Activated T-cell treated with anti-CD3 and anti-CD28 coated beads, Interleukin-2, amount 50 U/mL, for 72 hours (primary cell): ENCODE measurements at places on chromosomes 4 and X. TPM values are rescaled to one million over a fixed set of nuclear protein-coding genes. Genes with fewer than 3 reads are reported as not detected.

- DNase-seq, result no peak
- no peaks in the 10 kb centered on the region for H3K36me3 ChIP-seq
- peaks cover 12% of the 10 kb centered on the region for H3K4me1 ChIP-seq
- no peak overlapping the region for H3K27ac ChIP-seq
- no peak overlapping the region for H3K4me3 ChIP-seq
Observed at GRCh38 chr4:119623025-119623424, 5.6 kb downstream of the PDE5A start.

- H3K27me3 ChIP-seq, result no peaks in the 10 kb centered on the region
- H3K27ac ChIP-seq, result no peak overlapping the region
- no peak overlapping the region for H3K4me3 ChIP-seq
- peaks cover 5% of the 10 kb centered on the region for H3K36me3 ChIP-seq
- no peak for DNase-seq
Observed at GRCh38 chrX:44536198-44536597, 6.5 kb downstream of the FUNDC1 start.

- no peaks in the 10 kb centered on the region for H3K36me3 ChIP-seq
- DNase-seq, result no peak
- no peaks in the 10 kb centered on the region for H3K4me1 ChIP-seq
- H3K27ac ChIP-seq, result no peak overlapping the region
- H3K4me3 ChIP-seq, result no peak overlapping the region
Observed at GRCh38 chr4:82240410-82240809, 133.4 kb downstream of the HNRNPD start.

- H3K36me3 ChIP-seq, result no peaks in the 10 kb centered on the region
- H3K27ac ChIP-seq, result no peak overlapping the region
- no peaks in the 10 kb centered on the region for H3K27me3 ChIP-seq
- H3K4me3 ChIP-seq, result no peak overlapping the region
- no peaks in the 10 kb centered on the region for H3K4me1 ChIP-seq
Observed at GRCh38 chr4:123359449-123360315, 36.9 kb upstream of the SPRY1 start.

GRCh38 chrX:110276778-110277177, 41.1 kb downstream of the AMMECR1 start:
- no peak overlapping the region for H3K4me3 ChIP-seq
- peaks cover 20% of the 10 kb centered on the region for H3K27me3 ChIP-seq

- H3K27ac ChIP-seq, result no peak overlapping the region
- peaks cover 10% of the 10 kb centered on the region for H3K27me3 ChIP-seq
- no peak overlapping the region for H3K4me3 ChIP-seq
- DNase-seq, result no peak
Observed at GRCh38 chr4:40596522-40596921, 33.1 kb downstream of the RBM47 start.

- peaks cover 59% of the 10 kb centered on the region for H3K27me3 ChIP-seq
- no peaks in the 10 kb centered on the region for H3K4me1 ChIP-seq
- no peaks in the 10 kb centered on the region for H3K36me3 ChIP-seq
- no peak overlapping the region for H3K27ac ChIP-seq
Observed at GRCh38 chrX:69493193-69493592, 10.9 kb upstream of the NALF2 start.

DNA sequence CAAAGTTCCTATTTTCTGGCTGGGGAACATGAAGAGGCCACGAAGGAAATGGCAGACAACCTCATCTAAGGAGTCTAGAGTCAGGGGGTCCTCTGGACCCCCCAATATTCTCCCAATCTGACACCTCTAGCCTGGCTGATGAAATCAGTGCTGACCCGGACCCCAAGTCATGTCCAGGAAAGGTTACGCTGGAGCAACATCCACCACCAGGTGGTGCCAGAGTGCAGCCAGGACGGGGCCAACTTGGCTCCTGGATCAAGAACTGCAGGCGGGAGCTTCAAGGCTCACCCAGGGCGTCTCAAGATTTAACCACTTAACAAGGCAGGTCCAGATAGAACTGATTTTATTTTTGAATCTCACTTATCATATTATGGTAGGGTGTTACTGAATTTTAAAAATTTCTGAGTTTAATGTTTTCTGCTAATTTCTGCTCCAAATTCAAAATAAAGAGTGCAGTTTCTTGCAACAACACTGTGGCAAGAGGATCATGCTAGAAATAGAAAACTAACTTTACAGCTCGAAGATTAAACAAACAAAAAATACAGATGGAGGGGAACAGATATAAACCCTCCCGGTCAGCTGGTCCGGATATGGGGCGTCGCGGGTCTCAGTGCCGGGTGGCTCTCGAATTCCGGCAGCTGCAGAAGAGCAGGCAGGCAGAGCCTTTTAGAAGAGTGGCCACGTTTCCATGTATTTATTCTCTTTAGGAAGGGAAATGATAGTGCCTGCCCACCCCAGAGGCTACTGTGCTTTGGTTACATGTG, 135.5 kb downstream of the AFAP1 start:
- DNase-seq, result peak; percentile 90
- H3K27ac ChIP-seq, result peak overlapping the region; percentile 55
- peaks cover 12% of the 10 kb centered on the region for H3K4me1 ChIP-seq
- peaks cover 5% of the 10 kb centered on the region for H3K27me3 ChIP-seq
- no peak overlapping the region for H3K4me3 ChIP-seq
- peaks cover 10% of the 10 kb centered on the region for H3K36me3 ChIP-seq

- H3K27ac ChIP-seq, result no peak overlapping the region
- no peak overlapping the region for H3K4me3 ChIP-seq
- H3K36me3 ChIP-seq, result no peaks in the 10 kb centered on the region
- no peak for DNase-seq
Observed at GRCh38 chrX:143095321-143095720, 69.6 kb downstream of the SPANXN4 start.

DNA sequence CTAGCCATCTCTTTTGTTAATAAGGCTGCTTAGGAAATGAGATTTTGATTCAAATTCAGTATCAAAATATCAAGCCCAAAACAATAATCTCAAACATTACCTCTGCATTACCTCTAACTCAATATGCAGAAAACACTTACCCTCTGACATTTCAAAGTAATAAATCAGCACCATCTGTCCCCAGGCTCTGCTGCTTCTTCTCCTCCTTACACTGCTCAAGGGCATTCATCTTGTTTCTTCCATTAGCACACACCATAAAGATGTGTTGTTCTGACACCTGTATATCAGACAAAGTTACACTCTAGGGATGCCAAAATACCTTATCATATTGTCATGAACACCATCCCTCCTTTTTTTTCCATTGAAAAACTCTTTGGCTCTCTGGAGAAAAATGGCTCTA, 1630.3 kb downstream of the RPA4 start:
- no peak overlapping the region for H3K27ac ChIP-seq
- no peaks in the 10 kb centered on the region for H3K4me1 ChIP-seq
- peaks cover 4% of the 10 kb centered on the region for H3K27me3 ChIP-seq
- no peaks in the 10 kb centered on the region for H3K36me3 ChIP-seq
- DNase-seq, result no peak
- H3K4me3 ChIP-seq, result no peak overlapping the region

DNA sequence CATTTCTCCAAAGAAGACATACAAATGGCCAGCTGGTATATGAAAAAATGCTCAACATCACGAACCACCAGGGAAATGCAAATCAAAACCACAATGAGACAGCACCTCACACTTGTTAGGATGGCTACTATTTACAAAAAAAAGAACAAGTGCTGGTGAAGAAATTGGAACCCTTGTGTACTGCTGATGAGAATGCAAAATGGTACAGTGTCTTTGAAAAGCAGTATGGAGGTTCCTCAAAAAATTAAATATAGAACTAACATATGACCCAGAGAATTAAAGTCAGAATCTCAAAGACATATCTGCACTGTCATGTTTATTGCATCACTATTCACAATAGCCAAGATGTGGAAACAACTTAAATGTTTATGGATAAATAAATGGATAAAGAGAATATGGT, 20.9 kb downstream of the PAGE4 start:
- no peak for DNase-seq
- peaks cover 39% of the 10 kb centered on the region for H3K27me3 ChIP-seq
- H3K36me3 ChIP-seq, result no peaks in the 10 kb centered on the region
- H3K4me3 ChIP-seq, result no peak overlapping the region

GRCh38 chr4:68287704-68288392, 42.4 kb upstream of the TMPRSS11B start:
- H3K4me3 ChIP-seq, result no peak overlapping the region
- DNase-seq, result no peak
- no peak overlapping the region for H3K27ac ChIP-seq
- peaks cover 8% of the 10 kb centered on the region for H3K27me3 ChIP-seq
- H3K4me1 ChIP-seq, result no peaks in the 10 kb centered on the region
- no peaks in the 10 kb centered on the region for H3K36me3 ChIP-seq

DNA sequence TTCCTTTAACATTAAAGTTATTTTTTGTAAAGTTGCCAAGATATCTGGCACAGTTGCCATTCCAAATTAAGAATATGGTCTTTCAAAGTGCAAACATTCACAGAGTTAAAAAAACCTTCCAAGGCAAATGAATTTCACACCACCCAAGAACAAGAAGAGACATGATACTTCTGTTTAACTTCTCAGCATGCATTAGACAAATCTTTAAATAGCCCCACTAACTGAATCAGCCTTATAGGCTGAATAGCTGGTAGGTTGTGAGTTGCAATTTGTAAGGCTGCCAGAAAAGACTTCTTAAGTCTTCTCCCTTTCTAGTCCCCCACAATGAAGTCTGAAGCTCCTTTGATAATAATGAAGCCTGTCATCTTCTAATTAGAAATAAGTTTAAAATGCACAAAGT, 95.6 kb downstream of the MAPK10 start:
- H3K36me3 ChIP-seq, result no peaks in the 10 kb centered on the region
- no peak for DNase-seq
- no peaks in the 10 kb centered on the region for H3K4me1 ChIP-seq
- H3K4me3 ChIP-seq, result no peak overlapping the region

GRCh38 chrX:28585767-28586166, 1.5 kb upstream of the IL1RAPL1 start:
- H3K27ac ChIP-seq, result no peak overlapping the region
- no peaks in the 10 kb centered on the region for H3K36me3 ChIP-seq
- H3K27me3 ChIP-seq, result peaks cover 17% of the 10 kb centered on the region
- no peak for DNase-seq
- H3K4me3 ChIP-seq, result no peak overlapping the region

GRCh38 chrX:39845233-39845632, 252.5 kb downstream of the BCOR start:
- H3K27ac ChIP-seq, result no peak overlapping the region
- peaks cover 5% of the 10 kb centered on the region for H3K36me3 ChIP-seq
- peaks cover 3% of the 10 kb centered on the region for H3K4me1 ChIP-seq
- no peak for DNase-seq
- no peak overlapping the region for H3K4me3 ChIP-seq

GRCh38 chrX:54180403-54180802, 2.7 kb downstream of the FAM120C start:
- no peak for DNase-seq
- H3K36me3 ChIP-seq, result peaks cover 11% of the 10 kb centered on the region
- H3K27me3 ChIP-seq, result peaks cover 11% of the 10 kb centered on the region
- H3K27ac ChIP-seq, result peak overlapping the region; percentile 85
- peaks cover 53% of the 10 kb centered on the region for H3K4me1 ChIP-seq
- peak overlapping the region; percentile 88 for H3K4me3 ChIP-seq

DNA sequence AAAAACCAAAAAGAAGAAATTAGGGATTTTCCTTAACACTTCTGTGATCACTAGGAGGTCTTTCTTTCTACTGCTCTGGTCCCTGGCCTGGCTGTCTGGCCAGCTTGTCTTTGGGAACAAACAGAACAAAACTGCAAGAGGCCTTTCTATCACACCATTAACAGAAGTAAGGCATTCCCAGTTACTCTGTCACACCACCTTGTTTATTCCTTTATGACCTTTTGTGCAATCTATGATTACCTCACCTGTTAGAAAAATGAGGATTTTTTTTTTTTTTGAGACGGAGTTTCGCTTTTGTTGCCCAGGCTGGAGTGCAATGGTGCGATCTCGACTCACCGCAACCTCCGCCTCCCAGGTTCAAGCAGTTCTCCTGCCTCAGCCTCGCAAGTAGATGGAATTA, 3.0 kb downstream of the METAP1 start:
- H3K4me3 ChIP-seq, result no peak overlapping the region
- no peaks in the 10 kb centered on the region for H3K27me3 ChIP-seq
- no peak for DNase-seq
- no peak overlapping the region for H3K27ac ChIP-seq
- H3K4me1 ChIP-seq, result peaks cover 68% of the 10 kb centered on the region
- H3K36me3 ChIP-seq, result no peaks in the 10 kb centered on the region

DNA sequence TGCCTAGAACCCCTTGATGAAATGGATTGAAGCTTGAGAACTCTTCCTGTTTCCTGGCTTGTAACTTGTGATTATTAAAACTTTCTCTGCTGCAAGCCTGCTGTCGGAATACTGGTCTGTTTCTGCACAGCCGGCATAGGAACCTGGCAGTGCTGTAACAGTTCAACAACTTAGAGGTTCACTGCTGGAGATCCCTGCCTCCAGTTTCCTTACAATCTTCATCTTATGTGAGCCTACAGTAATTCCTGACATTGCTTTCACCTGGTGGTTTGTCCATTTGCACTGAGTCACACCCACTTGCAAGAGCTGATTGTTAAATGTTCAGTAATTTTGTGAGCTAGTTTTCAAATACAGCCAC, 1.3 kb upstream of the SEPSECS start:
- peaks cover 43% of the 10 kb centered on the region for H3K4me1 ChIP-seq
- DNase-seq, result no peak
- H3K36me3 ChIP-seq, result peaks cover 16% of the 10 kb centered on the region
- H3K4me3 ChIP-seq, result peak overlapping the region; percentile 92

DNA sequence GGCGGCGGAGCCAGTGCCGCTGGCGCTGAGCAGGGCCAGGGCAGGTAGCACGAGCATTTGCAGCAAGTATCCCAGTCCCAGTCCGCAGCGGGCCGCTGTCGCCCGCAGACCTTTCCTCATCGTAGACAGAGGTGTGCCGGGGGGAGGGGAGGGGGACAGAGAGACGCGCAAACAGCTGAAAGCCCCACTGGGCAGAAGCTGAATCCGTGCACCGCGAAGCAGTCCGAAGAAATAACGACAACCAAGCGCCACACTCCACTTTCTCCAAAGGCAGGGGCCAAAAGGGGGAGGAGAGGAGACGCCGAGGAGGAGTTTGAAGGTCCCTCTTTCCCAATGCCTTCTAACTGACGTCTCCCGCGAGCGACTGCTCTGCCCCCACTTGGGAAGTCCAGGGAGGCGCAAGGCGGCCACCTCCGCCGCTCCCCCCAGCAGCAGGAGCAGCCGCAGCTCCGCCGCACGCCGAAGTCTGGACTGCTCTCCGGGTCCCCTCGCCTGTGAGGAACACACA, at the start of gene UNC5C:
TSS of gene UNC5C (minus strand) at position 236 of the 508 bp plus-strand sequence.
- H3K27me3 ChIP-seq, result peaks cover 73% of the 10 kb centered on the region
- no peak for DNase-seq
- peak within 1 kb of the TSS; percentile 93 for H3K4me3 ChIP-seq

DNA sequence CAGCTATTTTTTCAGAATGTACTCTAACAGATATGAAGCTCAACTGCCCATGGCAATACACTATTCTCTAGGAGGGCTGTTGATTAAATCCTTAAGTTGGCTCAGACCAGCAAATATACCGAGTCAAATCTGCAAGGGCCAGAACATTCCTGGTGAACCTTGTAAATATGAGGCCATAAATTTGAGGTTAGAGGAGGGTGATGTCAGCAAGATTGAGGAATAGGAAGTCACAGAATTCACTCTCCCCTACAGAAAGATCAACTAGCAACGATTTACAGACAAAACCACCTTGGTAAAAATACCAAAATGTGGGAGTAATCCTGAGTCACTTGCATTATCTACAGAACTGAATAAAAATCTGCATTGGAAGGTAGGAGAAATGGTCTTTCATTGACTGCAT, 399.3 kb downstream of the GPM6A start:
- H3K36me3 ChIP-seq, result no peaks in the 10 kb centered on the region
- H3K4me3 ChIP-seq, result no peak overlapping the region
- no peak overlapping the region for H3K27ac ChIP-seq
- no peaks in the 10 kb centered on the region for H3K4me1 ChIP-seq
- DNase-seq, result no peak

Gene RNF175
- 0.37 TPM for total RNA-seq

Gene SRPK3
- total RNA-seq, result not detected

Gene FRMPD3
- not detected for total RNA-seq

Gene ING2
- total RNA-seq, result 19.4 TPM
